ENCODE measurements at places on chromosomes 2 and 18.

GRCh38 chr2:169159686-169160085 is 90.3 kb downstream of the DHRS9 start:
- DNase-seq: no peak

DNA sequence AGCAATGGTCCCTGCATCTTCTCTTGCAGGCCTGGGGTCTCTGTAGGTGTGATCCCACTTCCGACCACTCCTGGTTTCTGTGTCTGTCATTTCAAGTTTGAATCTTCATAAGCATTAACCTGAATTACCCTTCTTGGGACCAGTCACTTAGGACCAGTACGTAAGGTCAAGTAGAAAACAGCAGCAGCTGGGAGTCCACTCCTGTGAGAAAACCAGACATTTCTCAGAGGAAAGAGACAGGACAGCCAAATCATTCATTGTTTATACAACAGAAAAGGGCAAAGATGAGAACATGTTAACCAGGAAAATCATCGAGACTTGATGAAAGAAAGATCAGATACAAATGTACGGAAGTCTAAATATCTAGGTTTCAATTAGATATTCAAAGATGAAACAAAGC is 163.0 kb downstream of the MREG start:
- no peak for DNase-seq

- DNase-seq: no peak
Observed at GRCh38 chr2:20647738-20648137, 3.2 kb downstream of the HS1BP3 start.

DNA sequence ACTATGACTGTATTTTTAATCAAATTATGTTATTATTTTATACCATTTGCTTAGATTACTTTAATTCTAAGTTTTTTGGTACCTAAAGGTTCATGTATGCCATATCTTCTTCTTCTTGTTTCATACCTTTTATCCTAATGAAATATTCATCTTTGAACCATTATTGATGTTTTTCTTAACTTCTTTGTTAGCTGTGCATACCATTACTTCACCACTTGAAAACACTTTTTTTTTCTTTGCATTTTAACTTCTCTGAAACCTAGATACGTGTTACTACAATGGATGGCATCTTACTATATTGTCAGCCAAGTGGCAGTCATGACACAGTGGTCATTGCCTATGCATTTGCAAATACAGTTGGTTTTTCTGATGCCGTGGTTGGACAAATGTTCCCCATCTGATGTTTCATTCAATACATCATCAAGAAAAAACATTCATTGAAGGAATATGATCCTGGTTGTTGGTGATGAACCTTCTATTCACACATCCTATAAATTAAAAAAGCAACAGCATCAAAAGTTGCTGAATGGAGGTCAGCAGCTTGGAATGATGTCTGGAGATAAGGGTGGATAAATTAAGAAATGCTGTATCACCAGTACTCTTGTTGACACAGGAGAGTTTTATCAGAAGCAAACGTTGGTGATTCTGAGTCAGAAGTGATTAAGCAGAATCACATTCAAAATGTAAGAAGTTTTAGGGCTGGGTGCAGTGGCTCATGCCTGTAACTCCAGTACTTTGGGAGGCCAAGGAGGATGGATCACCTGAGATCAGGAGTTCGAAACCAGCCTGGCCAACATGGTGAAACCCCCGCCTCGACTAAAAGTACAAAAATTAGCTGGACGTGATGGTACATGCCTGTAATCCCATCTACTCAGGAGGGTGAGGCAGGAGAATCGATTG is 7.4 kb downstream of the IL36A start:
- no peak for DNase-seq

Data from SHP77 (cell line).